ENCODE measurements at places on chromosomes 11 and 22.

- DNase-seq, result no peak
Measured at GRCh38 chr11:132206993-132207392, 836.6 kb downstream of the NTM start.

DNA sequence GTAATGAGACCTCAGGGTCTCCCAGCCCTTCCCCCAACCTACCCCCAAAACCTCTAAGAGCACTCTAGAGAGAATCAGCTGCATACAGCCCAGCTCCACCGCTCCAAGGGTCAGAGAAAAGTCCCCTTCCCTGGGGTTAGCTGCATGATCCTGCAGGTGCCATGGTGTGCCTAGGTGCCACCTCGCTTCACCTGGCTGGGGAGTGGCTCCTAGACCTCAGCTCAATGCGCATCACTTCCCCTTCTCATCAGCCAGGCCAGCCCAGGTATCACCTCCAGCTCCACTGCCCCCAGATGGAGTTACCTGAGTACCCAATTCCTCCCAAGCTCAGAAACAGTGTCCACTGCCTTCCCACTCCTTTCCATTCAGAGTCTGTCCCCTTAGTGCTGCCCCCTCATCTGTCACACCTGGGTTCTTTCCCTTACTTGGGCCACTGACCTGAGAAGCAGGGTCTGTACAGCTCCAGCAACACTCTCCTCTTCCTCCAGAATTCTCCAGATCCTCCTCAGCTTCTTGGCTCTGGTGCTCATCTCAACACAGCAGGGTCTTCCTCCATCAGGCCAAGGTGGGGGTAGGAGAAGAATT, 1.3 kb downstream of the STARD10 start:
- no peak for DNase-seq

- DNase-seq, result no peak
Measured at GRCh38 chr22:19730655-19731360, 7.5 kb downstream of the GP1BB start.

GRCh38 chr11:2099516-2100349, 39.5 kb downstream of the IGF2 start:
- no peak for DNase-seq

DNA sequence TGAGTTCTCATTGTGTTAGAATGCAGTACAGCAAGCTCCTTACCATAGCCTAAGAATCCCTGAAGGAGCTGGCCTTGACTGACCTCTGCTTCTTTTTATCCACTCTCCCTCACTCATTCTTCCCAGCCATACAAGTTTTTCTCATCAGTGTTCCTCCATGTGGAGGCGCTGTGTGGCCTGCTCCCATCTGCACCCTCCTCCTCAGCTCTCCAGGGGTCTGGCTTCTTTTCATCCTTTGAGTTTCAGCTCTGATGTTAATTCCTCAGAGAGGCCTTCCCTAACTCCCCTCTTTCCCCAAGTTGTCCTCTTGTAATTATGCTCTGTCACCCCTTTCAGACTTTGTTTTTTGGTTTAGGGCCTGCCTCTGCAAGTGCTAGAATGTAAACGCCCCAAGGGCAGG, 144.8 kb downstream of the WNT7B start:
- DNase-seq, result no peak

DNA sequence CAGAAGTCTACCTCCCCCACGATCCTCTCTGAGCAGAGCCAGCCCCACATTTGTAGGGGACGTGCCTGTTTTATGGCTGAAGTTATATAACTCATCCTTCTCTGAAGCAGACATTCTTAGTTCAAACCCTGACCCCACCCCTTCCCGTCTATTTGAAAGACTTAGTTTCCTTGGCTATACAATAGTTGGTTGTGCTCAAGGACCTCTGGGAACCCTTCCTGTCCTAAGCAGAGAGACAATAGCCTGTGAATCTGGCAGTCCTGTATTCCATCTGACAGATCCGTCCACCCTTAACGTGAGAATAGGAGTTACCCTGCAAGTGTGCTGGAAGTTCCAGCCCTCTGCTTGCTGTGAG, 75.2 kb downstream of the MN1 start:
- DNase-seq, result no peak

GRCh38 chr11:83970061-83970671, 684.0 kb upstream of the CCDC90B start:
- DNase-seq, result no peak

- no peak for DNase-seq
Measured at GRCh38 chr11:116864531-116864930, 27.1 kb upstream of the APOA1 start.

DNA sequence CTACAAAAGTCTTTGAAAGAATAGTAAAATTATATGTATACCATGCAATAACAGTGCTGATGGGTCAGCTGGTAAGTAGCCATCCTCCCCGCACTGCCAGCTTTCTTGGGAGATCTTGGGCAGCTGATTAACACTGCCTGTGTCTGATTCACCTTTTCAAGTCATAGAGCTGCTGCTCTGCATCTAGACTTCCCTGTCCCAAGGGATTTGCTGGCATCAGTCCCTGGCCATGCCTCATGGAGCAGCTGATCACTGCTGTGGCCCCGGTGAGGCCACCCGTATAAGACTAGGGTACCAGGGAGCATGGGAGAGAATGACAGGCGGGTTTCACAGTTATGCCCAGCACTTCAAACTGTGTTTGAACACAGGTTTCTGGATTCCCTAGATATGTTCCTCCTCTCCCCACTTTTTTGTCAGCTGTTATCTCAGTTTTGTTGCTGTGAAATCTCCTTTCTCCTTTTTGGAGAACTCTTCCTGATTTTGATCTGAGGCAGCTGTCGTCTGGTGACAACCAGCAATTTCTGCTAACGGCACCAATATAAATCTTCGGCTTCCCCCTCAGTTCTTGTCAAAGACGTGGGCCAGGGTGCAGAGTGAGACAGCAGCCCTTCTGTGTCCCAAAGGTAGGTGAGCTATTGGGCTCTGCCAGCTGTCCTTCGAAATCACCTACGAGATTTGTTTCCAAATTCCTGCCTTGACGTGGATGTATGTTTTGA, 438.9 kb downstream of the NTM start:
- no peak for DNase-seq

- DNase-seq, result peak; percentile 50
Measured at GRCh38 chr11:68843703-68844312, 2.1 kb upstream of the CPT1A start.

- no peak for DNase-seq
Measured at GRCh38 chr11:77400775-77401449, 73.0 kb downstream of the PAK1 start.

DNA sequence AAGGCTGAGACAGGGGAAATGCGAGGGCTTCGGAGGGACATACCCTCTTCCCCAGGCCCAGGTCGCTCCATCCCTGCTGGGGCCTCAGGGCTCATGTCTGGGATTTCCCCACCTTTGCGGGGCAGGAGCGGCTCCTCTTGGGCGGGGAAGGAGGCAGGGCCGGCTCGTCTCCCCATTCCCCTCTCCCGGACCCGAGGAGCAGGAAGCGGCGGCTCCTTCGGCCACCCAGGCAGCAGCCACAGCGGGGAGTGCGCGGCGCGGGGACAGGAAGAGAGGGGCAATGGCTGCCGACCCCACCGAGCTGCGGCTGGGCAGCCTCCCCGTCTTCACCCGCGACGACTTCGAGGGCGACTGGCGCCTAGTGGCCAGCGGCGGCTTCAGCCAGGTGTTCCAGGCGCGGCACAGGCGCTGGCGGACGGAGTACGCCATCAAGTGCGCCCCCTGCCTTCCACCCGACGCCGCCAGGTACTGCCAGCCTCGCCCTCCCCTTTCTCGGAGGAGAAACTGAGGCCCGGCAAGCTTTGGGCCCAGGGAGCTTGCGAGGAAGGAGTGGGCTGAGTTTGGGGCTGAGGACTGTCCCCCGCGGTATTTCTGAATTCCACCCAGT, at the start of gene ANKK1:
Gene ANKK1, plus strand, starts transcription at position 175 of the 607 bp plus-strand sequence. Its CDS starts 106 bp downstream, at position 281.
- DNase-seq, result peak; percentile 29

GRCh38 chr22:28424427-28425080, 255.1 kb downstream of the TTC28 start:
- DNase-seq, result no peak

DNA sequence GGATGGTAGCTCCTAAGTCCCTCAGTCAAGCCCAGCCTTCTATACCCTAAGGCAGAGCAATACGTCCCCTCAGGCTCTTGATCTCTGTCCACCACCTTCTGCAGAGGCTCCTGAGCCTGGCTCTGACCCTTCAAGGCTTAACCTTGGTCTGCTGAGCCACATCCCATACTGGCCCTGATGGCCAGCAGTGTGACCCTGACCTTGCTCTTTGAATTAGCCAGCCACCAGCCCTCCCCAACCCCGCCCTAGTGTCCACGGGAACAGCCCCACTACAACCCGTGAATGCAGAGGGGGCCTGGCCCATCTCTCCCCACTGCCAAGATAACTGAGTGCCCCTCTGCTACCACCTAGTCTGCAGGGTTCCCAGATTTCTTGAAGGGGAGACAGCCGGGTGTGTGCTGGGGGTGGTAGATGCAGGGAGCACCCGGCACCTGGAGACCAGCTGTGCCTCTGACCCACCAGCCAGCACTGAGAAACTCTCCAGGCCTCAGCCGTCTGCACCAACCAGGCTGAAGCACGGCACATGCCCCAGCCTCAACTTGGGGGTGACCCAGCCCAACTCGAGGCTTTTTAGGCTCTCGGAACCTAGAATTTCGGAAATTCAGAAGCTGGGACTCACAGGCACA, 6.2 kb downstream of the ARAP1 start:
- no peak for DNase-seq

DNA sequence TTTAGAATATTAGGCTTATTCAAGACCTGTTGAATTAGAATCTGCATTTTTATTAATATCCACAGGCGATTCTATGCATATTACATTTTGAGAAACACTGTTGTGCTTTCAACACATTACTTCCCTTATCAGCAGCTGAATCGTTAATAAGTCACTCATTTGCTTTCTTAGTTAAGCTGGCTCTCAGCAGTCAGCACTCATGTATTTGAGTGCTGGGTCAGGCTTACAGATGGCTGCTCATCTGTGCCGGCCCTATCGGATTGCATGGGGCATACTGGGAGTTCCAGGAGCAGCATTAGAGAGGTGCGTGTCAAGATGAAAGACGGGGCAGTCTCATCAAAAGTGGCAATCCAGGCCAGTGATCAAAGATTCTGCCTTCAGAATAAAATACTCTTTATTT, 10.8 kb upstream of the OR51L1 start:
- DNase-seq, result no peak

DNA sequence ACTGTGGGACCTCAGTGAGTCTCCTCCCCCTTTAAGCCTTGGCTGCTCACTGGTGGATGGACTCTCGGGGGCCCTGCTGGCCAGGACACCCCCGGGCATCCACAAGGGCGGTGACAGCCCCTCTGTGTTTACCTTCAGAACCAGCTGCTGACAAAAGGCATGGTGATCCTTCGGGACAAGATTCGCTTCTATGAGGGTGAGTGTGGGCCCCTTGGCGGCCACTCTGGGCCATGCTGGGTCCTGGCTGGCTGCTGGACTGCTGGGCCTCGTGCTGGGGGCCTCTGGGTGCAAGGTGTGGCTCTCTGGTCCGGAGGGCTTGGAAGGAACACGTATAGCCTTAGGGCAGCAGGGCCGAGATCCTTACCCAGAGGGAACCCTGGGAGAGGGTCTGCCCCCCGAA, 24.4 kb downstream of the PRR5 start:
- DNase-seq, result no peak

- DNase-seq, result no peak
Measured at GRCh38 chr22:49677495-49677889, 150.2 kb downstream of the BRD1 start.

DNA sequence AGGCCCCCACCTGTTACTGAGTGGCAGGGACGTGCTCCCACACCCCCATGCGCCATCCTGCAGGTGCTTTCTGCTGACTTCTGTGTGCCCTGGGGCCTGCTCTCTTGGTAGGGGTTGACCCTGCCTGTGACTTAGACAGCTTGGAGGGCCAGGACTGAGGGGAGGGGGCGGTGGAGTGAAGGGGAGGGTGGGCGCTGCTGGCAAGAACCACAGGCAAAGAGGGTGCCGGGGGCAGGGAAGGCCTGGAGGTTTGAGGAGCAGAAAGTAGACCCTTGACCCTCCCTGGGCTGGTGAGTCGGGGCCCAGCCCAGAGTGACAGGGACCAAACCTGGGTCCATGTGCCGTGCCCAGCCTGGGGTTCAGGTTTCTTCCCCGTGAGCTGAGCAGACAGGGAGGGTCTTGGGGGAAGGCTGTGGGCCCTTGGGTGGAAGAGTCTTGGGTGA, 17.8 kb downstream of the KCNQ1 start:
- no peak for DNase-seq

DNA sequence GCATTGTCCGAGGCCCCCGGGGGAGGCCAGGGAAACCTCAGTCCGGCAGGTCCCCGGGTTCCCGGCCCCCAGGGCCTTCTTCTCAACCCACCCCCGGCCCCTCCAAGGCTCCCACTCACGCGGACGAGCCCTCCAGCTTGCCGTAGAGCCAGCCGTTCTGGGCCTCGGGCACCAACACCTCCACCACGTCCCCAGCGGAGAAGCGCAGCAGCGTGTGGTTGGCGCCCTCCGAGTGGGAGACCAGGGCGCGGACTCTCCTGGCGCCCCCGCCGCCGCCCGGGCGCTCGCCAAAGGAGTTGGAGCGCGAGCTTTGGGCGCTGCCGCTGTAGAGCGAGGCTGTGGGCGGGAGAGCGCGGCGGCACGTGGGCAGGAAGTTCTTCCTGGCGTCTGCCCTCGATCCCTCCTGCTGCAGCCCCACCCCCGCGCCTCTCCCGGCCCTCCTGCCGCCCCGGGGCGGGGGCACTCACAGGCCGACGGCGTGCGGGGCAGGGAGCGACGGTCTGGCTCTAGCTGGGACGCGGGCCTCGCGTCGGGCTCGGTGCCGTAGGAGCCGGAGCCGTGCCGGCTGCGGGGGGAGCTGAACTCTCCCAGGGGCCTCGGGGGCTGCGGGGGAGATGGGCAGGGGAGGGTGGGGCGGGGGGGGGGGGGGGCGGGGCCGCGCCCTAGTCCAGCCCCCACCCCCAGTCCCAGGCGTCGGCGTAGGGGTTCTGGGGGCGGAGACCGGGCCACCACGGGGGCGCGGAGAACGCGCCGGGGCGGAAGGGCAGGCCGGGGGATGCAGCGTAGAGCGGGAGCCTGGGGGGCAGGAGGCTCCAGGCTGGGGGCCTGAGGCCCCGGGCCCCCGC, 4.9 kb upstream of the SLC16A8 start:
- no peak for DNase-seq

- no peak for DNase-seq
Measured at GRCh38 chr22:30910358-30910757, 58.2 kb downstream of the MORC2 start.

DNA sequence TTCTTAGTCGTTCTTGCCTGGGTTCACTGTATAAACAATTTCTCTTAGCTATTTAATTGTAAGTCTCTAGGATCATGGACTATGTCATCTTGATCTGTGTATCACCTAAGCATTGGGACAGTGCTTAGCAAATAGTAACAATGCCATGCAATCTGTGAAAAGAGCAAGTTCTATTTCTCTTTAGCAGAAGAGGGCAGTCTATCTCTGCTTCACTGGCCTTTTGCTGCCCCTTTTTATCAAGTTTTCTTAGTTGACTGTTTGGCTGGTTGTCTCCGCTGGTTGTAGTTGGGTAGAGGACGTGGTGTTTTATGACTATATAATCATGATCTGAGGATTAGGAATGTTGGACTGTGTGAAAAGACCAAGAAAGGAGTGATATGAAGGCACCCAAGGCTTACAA, 315.0 kb downstream of the JRKL start:
- peak; percentile 2 for DNase-seq

GRCh38 chr11:6485661-6486060, 4.4 kb downstream of the TIMM10B start:
- no peak for DNase-seq

- no peak for DNase-seq
Measured at GRCh38 chr22:24069721-24070120, 58.6 kb downstream of the CABIN1 start.

GRCh38 chr11:102239911-102240310, 77.4 kb upstream of the BIRC3 start:
- DNase-seq, result no peak

GRCh38 chr11:46305295-46305694, 27.8 kb downstream of the CREB3L1 start:
- DNase-seq, result no peak

- DNase-seq, result no peak
Measured at GRCh38 chr11:1151366-1152315, 6.1 kb upstream of the MUC5AC start.
